RPMI8226 (cell line): ENCODE measurements at places on chromosomes 1 and 21.

GRCh38 chr1:92485381-92486250 is 1.1 kb downstream of the GFI1 start:
- peak; percentile 86 for DNase-seq

DNA sequence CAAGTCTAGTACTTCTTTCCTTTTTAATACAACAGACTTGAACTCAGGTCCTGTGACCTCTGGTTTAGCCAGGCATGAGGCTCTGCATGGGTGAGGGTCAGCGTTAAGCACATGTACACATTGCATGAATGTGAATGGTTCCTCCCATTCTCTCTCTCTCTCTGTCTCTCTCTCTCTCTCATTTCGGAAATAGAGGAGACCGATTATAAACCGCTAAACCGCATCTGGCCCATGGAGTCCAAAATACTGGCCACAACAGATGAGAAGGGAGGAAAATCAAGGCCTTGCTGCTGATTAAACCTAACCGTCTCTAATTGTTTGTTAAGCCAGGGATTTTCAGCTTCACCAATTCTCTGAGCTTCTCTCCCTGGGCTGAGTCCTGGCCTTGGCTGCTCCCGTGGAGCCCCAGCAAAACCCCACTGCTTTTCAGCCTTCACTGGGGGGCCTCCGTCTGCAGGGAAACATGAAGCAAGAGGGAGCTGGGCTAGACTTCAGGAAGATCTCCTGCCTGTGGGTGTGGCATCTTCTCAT is 6.6 kb downstream of the RSPO1 start:
- DNase-seq: peak; percentile 37

DNA sequence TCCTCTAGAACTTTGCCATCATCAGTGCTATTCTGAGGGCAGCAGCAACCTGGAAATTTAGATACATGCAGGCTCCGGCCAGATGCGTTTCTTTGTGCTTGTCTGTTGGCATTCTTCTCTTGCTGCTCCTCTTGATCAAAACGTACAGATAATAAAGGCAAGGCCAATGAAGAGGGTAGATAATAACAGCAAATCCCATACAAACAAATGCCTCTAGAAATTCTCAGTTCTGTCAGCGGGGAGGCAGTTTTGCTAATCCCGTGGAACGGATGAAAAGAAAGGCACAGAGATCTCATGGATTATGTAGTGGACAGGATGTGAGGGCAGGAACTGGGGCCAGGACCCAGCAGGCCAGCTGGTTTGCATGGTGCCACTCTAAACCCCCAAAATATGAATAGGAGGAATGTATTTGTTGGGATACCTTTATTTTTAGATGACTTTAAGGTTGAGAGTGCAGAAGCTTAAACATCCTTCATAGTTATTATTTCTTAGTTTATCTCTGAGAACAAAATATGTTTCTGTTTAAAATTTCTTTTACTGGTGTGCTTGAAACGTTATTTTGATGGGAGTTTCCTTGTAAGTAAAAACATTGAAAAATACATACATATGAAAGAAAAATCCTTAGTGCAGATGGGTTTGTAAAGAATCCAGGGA is 1.5 kb downstream of the ITSN1 start:
- DNase-seq: peak; percentile 26

DNA sequence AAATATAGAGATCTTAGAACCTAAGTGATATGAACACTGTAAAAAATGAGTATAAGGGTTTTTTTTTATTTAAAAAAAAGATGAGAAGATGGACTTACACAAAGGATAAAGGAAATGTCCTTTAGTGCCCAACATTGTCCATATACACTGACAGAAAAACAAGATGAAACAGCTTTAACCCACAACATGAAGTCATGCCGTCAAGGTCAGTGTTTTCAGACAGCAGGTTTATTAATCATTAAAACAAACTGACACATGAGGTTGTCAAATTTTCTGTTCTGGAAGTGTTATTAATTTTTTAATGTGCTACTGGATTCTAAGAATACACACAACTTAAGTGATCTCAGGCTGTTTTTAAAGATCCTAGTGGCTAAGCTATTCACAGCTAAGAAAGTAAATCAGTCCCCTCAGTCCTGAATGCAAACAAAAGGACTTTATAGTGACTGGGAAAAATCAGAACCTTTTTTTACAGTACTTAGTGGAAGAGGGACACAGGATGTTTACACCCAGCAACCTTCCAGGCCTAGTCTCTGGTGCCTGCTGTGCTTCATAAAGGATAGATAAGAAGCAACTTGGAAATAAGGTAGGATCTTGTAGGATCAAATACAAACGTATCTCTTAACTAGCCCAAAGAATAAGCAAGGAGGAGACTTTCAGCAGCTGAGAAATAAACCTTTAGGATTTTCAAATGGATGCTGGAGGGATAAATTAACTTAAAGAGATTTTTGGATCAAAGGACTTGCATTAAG is 21.9 kb upstream of the PKN2 start:
- DNase-seq: no peak

DNA sequence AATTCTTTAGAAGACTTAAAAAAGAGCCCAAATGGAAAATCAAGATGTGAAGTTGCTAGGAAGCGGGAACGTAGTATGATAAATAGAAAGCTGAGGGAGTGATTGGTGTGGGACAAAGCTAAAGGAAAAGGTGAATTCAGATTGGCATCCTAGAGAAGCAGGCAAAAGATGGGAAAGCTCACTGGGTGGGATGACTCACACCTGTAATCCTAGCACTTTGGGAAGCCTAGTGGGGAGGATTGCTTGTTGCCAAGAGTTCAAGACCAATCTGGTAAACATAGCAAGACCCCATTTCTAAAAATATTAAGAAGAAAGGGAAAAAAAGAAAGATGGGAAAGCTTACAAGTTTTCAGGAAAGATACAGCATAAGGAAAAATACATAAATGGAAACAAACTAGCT is 1.8 kb downstream of the MRPS21 start:
- DNase-seq: no peak

DNA sequence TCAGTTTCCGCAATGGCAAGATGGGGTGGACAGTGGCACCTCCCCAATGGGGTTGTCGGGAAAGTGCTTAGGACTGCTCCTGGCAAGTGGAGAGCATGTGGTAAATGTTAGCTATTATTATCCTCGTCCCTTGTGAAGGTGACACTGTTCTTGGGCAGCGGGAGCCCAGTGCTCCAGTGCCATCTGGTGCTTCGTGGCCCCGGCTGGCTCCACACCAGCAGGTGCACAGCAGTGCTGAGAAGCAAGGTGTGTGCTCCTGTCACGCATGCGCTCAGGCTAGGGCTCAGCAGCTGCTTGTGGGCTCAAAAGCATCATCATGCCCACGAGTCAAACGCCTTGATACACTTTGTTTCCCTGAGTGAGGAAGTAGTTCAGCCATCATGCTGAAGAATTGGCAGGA is 24.9 kb upstream of the KCNC4 start:
- DNase-seq: peak; percentile 60

DNA sequence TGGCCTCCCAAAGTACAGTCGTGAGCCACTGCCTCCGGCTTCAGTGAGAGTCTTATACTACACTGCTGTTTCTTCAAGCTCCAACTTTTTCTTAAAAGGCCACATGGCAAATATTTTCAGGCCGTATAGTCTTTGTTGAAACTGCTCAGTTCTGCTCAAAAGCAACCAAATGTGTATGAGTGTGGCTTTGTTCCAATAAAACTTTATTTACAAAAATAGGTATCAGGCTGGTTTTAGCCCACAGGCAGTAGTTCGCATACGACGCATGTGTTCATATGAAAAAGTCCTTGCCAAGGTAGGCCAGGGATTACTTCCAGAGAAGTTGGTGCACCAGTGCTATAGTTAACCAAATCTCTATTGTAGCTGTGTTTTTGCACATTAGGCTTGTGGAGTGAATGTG is 6.2 kb downstream of the PLEKHM2 start:
- no peak for DNase-seq

DNA sequence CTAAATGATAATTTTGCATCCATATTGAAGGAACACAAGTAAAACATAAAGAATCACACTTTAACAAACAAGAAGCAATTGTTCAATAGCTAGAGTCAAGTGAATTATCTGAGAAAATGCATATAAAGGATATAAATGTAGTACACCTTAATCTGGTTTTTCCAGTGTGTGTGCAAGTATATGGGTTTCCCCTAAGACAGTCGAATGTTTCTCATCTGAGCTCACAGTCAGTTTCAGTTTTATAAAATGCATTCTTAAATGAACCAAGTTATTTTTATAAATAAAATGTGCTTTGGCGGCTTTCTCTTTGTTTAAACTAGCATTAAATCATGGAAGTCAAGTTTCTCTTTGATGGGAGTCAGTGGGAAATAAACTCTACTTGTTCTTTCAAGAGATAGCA is 125.9 kb downstream of the PTPRC start:
- no peak for DNase-seq

GRCh38 chr1:85580872-85581801 is 576 bp downstream of the CCN1 start:
- peak; percentile 71 for DNase-seq
